ENCODE measurements at places on chromosomes 3 and 15.

DNA sequence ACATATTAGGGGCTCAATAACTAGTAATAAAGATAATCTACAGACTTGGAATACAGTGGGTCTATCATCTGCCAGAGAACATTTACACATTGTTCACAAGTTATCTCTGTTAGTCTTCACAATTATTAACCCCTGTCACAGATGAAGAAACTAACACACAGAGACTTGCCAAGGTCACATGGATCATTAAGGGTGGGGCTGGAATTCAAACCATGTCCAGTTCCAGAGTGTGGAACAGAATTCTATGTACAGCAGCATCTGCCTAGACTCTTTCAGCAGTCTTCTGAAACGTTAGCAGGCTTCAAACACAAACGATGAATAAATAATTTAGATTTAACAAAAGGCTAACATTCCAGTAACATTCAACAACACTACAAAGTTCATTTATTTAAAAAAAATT is 673.9 kb upstream of the NR2F2 start:
- DNase-seq = no peak

DNA sequence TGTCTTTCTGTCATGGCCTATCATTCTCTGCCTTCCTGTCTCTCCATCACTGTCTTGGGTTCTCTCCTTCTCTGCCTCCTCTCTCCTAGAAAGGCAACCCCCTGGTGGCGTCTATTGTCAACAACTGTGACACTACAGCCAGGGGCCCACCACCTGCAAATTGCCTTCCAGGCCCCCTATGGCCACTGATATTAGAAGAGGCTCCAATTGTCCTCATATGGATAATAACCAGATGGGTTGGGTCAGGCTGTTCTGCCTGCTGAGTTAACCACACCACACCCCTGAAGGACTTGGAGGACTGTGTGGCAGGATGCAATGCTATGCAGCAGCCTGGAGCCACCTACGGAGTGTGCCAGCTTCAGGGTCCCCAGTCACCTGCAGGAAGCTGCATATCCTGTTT is 665.0 kb downstream of the NTRK3 start:
- no peak for DNase-seq

- no peak for DNase-seq
Measured at GRCh38 chr3:120013481-120013880, 80.8 kb downstream of the GSK3B start.

DNA sequence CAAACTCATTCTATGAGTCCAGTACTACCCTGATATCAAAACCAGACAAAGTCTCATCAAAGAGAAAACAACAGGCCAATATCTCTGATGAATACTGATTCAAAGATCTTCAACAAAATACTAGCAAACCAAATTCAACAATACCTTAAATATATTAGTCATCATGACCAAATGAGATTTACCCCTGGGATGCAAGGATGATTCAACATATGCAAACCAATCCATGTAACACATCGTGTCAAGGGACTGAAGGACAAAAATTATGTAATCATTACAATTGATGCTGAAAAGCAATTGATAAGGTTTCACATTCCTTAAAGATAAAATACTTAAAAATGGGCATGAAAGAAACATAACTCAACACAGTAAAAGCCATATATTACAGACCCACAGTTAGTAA is 1476.9 kb downstream of the SI start:
- DNase-seq = no peak

GRCh38 chr3:133466531-133467386 is 66.9 kb downstream of the BFSP2 start:
- no peak for DNase-seq

GRCh38 chr3:24522146-24522579 is 27.5 kb upstream of the THRB start:
- DNase-seq = no peak

- no peak for DNase-seq
Measured at GRCh38 chr15:87939848-87940457, 316.6 kb downstream of the NTRK3 start.

DNA sequence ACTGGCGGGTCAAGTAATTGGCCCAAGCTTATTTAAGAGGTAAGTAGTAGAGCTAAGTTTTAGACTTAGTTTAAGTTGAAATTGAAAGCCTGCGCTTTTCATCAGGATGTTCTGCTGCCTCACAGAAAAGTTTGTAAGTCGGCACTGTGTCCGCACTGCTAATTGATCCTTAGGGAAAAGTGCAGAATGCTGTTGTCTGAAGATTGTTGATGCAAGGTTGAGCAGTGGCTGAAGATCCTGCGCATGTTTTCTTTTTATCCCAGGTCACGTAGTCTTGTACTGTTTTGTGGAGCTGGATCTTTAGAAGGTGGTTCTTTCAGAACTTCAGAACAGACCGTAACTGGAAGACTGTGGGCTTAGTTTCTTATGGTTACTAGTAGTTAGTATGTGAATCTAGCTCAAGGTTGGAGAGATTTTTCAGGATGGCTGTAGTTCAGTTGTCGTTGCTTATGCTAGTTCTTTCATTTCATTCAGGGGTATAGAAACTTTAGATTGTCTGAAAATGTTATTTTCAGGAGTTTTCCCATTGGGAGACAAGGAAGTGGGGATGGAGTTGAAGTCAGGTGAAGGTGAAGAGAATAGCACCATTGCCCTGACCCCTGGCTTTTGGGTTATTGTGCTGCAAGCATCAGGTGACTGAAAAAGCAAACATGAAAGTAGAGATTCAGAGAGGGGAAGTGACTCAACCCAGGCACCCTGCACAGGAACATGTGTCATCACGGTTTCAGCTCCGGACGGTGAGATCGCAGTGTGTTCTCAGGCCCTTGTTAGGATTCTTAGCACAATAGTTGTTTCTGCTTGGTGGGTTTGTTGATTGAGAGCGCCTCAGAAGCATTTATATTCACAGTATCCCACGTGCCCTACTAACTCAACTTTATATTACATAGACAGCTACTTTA is 32.8 kb downstream of the AKAP13 start:
- peak; percentile 38 for DNase-seq

- DNase-seq = no peak
Measured at GRCh38 chr15:89199746-89200145, 21.6 kb downstream of the RLBP1 start.

Measured in stimulated activated CD4-positive, alpha-beta T cell treated with anti-CD3 and anti-CD28 coated beads, Interleukin-15, amount 100 ng/mL, for 1 hour (primary cell).